Fibroblast of the aortic adventitia (primary cell): ENCODE measurements at places on chromosomes 1 and 21.

DNA sequence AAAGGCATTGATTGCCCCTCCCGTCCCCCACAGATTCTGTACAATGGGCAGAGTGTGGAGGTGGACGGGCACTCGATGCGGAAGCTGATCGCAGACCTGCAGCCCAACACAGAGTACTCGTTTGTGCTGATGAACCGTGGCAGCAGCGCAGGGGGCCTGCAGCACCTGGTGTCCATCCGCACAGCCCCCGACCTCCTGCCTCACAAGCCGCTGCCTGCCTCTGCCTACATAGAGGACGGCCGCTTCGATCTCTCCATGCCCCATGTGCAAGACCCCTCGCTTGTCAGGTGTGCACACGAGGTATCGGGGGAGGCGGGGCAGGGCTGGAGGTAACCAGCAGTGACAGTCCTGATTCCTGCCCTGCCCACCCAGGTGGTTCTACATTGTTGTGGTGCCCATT lies 44.8 kb upstream of the KDM4A start:
- no peak for DNase-seq

GRCh38 chr1:38624336-38625039 lies 235.1 kb downstream of the RRAGC start:
- DNase-seq = no peak

DNA sequence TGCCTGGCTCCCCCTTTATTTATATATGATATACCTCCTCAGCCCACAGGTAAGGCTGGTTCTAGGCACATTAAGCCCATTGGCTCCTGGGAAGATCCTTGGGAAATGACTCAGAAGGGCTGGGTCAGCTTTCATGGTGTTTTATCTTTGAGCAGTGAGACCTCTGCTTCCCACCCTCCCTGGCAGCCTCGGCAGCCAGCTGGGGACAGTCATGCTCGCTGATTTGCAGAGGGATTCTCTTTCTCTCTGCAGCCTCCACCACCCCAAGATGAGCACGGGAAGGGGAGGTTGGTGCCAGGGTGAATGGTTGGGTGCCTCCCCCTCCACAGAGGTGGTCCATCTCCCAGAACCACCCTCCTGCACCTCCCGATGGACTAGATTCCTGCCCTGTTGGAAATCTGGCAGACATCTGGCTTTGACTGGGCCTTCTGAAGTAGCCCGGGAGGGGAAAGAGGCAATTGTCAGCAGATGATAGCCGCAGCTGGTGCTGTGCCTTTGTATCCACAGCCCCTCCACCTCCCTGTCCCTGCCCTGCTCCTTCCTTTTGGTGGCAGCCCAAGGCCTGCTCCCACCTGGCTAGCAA lies 24.6 kb downstream of the IER5 start:
- peak; percentile 57 for DNase-seq

DNA sequence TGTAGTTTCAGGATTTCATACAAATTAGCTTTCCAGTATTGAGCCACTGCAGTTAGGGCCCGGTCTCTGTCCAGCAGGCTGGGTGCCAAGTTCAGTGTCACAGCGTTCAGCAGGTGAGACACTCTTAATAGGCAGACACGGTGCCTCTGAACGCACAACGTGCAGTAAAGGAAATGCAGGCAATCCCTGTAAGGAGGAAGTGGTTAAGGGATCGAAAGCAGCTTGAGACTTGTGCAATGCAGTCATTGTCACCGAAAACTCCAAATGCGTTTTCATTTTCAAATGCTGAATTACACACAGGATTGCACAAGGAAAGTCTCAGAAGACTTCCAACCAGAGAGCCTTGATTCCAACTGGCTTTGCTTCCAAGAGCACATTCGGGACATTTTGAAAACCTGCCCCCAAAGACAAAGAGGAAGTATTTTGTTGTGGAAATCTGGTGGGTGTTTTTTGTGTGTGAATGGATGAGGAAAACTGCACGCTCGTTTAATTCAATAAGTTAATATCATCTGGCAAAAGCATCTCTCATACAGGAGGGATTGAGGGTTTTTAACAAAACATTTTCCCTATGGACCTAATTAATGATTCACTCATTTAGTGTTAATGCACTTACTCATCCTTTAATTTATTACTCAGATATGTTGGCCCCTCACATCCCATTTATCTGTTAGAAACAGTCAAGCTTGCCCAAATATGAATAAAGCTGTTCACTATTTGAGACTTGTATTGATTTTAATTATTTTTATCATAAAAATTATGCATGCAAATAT lies 61.6 kb downstream of the PTGS2 start:
- peak; percentile 83 for DNase-seq
